Pancreas (tissue), 10 donors: ENCODE measurements at places on chromosomes 12 and 14.

GRCh38 chr14:30238936-30239335 is 311.3 kb upstream of the PRKD1 start:
- H3K27ac ChIP-seq, result no peak overlapping the region
- H3K4me3 ChIP-seq, result no peak overlapping the region
- H3K4me1 ChIP-seq, result no peaks in the 10 kb centered on the region
- DNase-seq, result no peak
- H3K27me3 ChIP-seq, result no peaks in the 10 kb centered on the region
- H3K36me3 ChIP-seq, result no peaks in the 10 kb centered on the region

GRCh38 chr12:55972456-55972855 is 1.4 kb upstream of the RAB5B start:
- no peaks in the 10 kb centered on the region for H3K27me3 ChIP-seq
- H3K4me1 ChIP-seq, result no peaks in the 10 kb centered on the region
- no peak for DNase-seq
- peak overlapping the region; percentile 94 for H3K27ac ChIP-seq
- H3K4me3 ChIP-seq, result peak overlapping the region; percentile 48

- peaks cover 9% of the 10 kb centered on the region for H3K4me1 ChIP-seq
- no peak for DNase-seq
- H3K36me3 ChIP-seq, result no peaks in the 10 kb centered on the region
- H3K27me3 ChIP-seq, result no peaks in the 10 kb centered on the region
- no peak overlapping the region for H3K27ac ChIP-seq
Observed at GRCh38 chr14:43408472-43408871, 1098.6 kb downstream of the FSCB start.

GRCh38 chr12:51817027-51817953 is 31.2 kb downstream of the FIGNL2 start:
- DNase-seq, result no peak
- H3K4me3 ChIP-seq, result no peak overlapping the region
- no peaks in the 10 kb centered on the region for H3K4me1 ChIP-seq
- no peak overlapping the region for H3K27ac ChIP-seq

- H3K36me3 ChIP-seq, result no peaks in the 10 kb centered on the region
- no peak overlapping the region for H3K4me3 ChIP-seq
- peaks cover 4% of the 10 kb centered on the region for H3K4me1 ChIP-seq
- DNase-seq, result no peak
- no peaks in the 10 kb centered on the region for H3K27me3 ChIP-seq
Observed at GRCh38 chr14:95503365-95504134, 12.9 kb downstream of the SYNE3 start.

GRCh38 chr14:29709490-29709889 is 218.2 kb downstream of the PRKD1 start:
- H3K27ac ChIP-seq, result no peak overlapping the region
- no peak for DNase-seq
- no peak overlapping the region for H3K4me3 ChIP-seq
- H3K36me3 ChIP-seq, result no peaks in the 10 kb centered on the region
- H3K27me3 ChIP-seq, result no peaks in the 10 kb centered on the region

DNA sequence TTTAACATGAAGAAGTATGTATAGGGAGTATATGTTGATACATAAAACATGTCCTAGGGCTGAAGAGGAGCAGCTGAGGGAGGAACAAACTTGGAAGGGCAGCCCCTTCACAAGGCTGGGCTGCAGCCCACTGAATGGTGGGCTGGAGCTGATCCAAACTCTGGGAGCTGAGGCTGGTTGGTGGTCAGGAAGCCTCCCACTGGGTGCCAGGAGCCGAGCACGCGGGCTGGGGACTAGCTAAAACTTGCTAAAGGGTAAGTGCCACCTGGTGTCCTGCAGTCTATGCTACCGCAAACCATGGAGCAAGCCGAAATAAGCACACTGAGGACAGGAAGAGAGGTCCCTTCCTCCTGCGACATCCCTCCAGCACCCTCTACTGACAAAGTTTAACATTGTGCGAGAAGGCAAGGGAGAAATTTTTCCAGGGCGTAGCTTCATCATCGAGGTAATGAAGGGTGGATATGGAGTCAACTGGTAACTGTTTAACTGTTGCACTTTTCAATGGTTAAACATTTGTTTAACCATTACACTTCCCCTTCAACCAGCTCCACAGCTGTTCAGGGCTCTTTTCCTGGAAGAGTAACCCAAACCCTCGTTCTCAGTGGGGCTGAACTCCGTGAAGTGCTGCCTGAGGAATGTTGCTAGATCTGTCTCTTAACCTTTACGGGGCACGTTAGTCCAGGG is 42.2 kb downstream of the EGLN3 start:
- no peaks in the 10 kb centered on the region for H3K4me1 ChIP-seq
- no peaks in the 10 kb centered on the region for H3K27me3 ChIP-seq
- no peak overlapping the region for H3K4me3 ChIP-seq
- no peak for DNase-seq
- no peak overlapping the region for H3K27ac ChIP-seq

DNA sequence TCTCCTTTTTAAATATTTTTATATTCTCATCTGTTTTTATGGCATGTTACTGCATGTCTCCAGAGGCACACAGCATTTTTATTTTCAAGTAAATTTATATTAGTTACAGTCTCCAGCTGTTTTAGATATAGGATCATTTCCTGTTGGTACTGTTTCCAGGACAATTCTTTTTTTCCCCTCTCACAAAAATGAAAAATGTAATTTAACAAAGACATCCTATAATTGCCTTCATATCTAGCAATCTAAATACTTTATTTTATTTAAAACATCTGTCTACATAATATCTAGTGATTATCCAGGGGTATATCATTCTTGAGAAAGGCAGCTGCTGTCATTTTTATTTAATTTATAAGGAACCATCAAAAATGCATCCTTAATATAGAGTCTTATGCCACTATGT is 272.4 kb upstream of the NPAS3 start:
- no peak for DNase-seq
- H3K36me3 ChIP-seq, result no peaks in the 10 kb centered on the region
- no peaks in the 10 kb centered on the region for H3K27me3 ChIP-seq
- no peaks in the 10 kb centered on the region for H3K4me1 ChIP-seq
- H3K4me3 ChIP-seq, result no peak overlapping the region

DNA sequence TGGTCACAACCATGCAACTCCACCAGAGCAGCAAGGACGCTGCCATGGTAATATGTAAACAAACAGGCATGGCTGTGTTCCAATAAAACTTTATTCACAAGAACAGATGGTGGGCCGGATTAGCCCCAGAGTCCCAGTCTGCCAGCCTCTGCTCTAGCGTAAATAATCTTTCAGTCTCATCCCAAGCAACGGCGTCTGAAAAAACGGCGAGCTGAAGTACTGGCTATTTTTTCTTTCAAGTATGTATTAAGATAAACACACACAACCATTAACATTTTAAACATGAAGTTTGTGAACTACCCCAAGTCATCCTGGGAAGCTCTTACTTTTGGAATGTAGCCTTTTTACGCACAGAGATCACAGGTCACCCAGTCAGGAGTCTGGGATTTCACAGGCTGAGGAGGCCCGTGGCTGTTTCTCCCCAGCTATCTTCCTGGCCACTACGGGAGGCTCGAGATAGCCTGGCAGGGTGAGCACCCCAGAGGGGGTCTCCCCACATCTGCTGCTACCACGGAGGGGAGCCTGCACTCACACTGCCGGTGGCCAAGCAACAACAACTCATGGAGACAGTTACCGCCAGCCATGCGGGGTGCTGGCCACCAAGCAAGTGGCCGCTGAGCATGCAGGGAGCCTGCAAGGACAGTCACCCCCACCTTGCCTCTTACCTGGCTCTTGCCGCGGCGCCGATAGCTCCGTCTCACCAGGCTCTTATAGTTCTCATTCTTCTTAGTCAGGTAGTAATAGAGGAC is 124.6 kb downstream of the RFLNA start:
- peaks cover 13% of the 10 kb centered on the region for H3K36me3 ChIP-seq
- H3K4me1 ChIP-seq, result peaks cover 10% of the 10 kb centered on the region
- H3K27ac ChIP-seq, result no peak overlapping the region
- DNase-seq, result no peak
- no peak overlapping the region for H3K4me3 ChIP-seq
